ENCODE measurements at places on chromosomes 7 and 10.

DNA sequence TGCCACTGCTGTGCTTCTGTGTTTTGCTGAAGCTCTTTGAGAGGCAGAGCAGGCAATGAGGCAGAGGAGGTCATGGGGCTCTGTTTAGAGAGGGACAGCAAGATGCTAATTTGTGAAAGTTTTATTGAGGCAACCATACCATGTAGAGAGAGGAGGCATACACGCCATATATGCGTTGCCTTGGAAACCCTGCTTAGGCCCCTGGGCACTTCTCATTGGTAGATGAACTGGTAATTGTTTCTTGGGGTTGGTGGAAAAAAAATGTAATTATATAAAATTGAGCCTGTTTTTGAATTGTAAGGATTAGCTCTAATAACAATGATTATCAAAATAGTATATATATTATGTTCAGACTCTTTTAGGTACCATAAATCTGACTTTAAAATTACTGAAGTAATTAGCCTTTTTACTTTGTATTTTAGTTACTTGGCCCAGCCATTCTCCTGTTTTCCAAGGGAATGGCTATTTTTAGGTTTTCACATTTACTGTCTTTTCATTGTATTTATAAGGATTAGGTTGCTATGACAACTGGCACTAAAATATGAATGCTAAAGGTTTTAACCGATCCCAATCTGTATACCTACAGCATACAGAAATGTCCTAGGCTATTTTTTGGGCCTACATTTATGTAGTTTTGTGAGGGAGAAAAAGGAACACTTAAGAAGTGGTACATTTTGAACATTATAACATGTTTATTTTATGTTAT, 52.4 kb downstream of the BZW2 start:
- no peak for DNase-seq

- no peak for DNase-seq
Measured at GRCh38 chr10:24394461-24395190, 185.7 kb downstream of the KIAA1217 start.

GRCh38 chr10:114291516-114291915, 52.5 kb downstream of the VWA2 start:
- no peak for DNase-seq

- DNase-seq: no peak
Measured at GRCh38 chr10:4894335-4894734, 68.3 kb downstream of the AKR1E2 start.

DNA sequence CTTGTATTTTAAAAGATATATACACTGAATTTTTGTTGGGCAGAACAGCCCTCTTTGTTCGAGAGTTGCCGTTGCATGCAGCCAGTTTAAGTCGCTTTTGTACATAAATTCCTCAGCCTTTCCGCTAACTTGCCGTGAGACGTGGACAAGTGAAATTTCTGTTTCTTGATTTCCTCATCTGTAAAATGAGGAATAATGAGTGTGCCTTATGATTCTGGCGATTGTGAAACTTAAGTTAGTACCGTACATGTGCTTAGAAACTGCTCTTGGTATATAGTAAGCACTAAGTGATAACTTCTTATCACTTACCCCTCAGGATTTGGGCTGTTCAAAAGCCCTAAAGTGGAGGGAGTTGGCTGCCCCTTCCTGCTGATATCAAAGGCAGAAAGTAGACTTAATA, 1.4 kb downstream of the CCNJ start:
- DNase-seq: no peak

DNA sequence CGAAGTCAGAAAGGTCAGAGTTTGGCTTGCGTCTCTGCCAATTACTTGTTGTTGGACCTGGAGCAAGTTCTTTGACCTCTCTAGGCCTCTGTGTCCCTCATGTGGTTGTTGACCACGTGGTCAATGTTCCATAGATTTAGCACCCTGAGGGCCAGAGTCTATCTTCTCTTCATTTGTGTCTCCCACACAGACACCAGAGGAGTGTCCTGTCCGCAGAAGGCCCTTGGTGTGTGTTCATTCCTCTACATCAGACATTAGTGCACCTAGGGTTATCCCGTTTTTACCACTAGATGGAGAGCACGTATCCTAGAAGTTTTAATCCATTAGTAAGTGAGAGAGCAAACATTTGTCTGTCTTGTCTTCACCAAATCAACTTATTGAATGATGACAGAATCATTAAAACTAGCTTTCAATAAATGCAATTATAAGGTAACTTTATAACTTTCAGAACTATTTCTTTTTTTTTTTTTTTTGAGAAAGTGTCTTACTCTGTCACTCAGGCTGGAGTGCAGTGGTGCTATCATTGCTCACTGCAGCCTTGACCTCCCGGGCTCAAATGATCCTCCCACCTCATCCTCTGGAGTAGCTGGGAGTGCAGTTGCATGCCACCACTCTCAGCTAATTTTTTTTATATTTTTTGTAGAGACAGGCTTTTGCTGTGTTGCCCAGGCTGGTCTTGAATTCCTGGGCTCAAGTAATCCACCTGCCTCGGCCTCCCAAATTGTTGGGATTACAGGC, 122.5 kb upstream of the ANKRD1 start:
- no peak for DNase-seq
